Renal pelvis (tissue), 12 donors: ENCODE measurements at places on chromosomes 16 and 17. TPM values are rescaled to one million over a fixed set of nuclear protein-coding genes. Genes with fewer than 3 reads are reported as not detected.

GRCh38 chr16:68287276-68288251 lies 23.2 kb downstream of the SLC7A6OS start:
- DNase-seq = no peak

Gene KRTAP9-9
- not detected for polyA plus RNA-seq

GRCh38 chr17:17303010-17303846 lies at the start of gene NT5M:
Gene NT5M (plus strand): TSS chr17:17303373. CDS start chr17:17303551, 178 bp downstream.
- DNase-seq = peak; percentile 78

Gene TBC1D3E
- not detected for polyA plus RNA-seq

DNA sequence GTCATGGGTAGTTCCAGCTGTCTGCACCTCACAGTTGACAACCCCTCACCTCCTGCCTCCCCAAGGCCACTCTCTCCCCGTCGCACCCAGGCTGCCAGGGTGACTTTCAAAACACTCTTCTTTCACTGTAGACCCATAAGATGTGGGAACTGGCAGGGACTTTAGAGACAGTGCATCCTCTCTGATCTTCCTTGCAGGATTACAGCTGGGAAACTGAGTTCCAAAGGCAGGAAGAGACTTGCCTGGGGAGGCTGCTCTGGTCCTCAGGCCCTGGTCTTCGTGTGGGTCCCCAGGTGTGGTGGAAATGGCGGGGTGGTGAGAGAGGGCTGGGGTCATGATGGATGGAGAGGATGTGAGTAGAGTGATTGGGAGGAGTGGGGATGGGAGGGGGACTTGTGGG lies 21.9 kb upstream of the NKD1 start:
- DNase-seq = no peak

DNA sequence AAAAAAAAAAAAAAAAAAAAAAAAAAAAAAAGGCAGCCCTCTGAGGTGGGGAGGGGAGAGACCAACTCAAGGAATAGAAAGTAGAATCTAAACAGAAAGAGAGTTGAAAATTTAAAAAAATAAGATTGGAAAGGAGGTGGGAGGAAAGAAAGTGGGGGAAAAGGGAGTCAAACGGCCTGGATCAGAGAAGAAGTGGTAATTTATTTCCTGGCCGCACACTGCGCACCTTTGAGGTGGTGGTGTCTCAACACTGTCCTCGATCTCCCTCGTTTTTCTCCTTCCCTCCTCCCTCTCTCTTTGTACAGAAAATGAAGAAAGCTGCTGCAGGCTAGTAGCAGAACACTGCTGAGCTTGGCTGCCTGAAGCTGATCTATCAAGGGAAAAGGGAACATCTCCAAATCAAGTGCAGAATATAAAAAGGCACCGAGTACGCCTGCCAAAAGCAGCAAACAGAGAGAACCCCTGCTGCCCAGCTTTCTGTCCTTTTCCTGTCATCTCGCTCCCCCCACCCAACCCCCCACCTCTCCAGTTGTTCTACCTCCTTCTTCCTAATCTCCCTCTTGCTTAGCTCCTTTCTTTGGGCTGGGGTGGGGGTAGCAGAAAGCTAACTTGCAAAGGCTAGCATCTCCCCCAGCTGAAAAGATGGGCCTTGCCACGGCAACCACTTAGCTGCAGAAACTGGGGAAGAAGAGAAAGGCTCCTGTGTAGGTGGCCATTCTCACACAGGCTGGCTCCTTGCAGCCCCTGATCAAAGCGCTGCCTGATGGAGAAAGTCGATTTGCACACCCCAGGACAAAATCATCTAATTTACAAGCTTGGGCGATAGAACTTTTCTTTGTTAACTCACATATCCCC lies 22.5 kb downstream of the AXIN2 start:
- DNase-seq = no peak

Gene ARRB2
- 32.8 TPM for polyA plus RNA-seq

DNA sequence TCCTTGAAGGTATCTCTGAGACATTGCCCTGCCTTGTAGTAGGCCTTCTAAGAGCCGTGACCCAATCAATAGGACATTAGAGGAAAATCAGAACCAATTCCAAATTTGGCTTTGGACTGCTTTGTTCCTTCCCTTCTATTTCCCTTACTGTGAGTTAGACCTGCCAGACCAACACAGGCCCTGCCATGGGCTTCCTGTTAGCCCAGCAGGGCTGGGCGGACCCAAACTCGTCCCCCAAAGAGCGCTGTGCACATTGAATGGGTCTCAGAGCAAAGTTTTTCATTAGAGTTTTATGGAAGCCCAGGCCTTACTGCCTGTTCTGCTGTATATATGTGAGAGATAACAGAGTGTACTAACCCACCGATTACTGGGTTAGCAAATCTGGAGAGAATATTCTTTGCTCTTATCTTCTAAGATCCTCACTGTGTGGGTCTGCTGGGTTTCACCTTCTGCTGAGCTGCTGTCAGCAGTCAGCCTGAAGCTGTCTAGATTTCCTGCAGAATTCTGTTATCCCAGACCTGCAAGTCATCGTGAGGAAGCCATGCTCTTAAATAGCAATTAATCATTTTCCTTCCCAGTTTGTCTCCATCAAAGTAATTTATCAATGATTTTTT lies 5.7 kb downstream of the ARHGAP44 start:
- no peak for DNase-seq

Gene ARHGDIG
- polyA plus RNA-seq = 1.2 TPM

GRCh38 chr16:81627024-81627423 lies 152.1 kb upstream of the PLCG2 start:
- DNase-seq = no peak

DNA sequence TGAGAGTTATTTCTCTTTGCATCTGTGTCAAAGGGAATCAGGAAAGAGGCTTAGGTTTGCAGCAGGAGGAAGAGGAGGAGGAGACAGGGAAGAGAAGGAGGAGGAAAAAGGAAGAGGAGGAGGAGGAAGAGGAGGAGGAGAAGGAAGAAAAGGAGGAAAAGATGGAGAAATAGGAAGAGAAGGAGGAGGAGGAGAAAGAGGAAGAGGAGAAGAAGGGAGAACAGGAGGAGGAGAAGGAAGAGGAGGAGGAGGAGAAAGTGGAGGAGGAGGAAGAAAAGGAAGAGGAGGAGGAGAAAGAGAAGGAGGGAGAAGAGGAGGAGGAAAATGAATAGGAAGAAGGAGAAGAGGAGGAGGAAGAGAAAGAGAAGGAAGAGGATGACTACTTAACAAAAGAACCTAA lies 459.1 kb downstream of the GRIN2A start:
- DNase-seq = no peak

- no peak for DNase-seq
Measured at GRCh38 chr17:65359016-65359415, 202.4 kb downstream of the AXIN2 start.

DNA sequence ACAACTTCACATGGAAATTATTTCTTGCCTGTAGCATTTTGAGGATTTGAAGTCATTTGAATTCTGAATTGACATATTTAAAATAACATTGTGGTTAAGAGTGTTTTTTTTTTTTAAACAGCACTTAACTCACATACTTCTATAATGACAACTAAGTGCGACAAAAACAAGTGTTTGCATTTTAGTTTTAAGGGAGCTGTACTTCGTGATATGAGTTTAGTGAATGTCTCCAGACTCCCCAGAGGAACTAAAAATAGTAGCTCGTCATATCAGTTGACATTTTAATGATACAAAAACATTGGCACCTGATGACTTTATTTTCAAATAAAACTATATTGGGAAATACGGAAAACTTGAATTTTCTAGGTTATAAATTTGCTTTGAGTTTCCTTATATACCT lies 389.6 kb upstream of the MON1B start:
- DNase-seq = no peak

Gene ATP6V0A1
- 72.2 TPM for polyA plus RNA-seq

DNA sequence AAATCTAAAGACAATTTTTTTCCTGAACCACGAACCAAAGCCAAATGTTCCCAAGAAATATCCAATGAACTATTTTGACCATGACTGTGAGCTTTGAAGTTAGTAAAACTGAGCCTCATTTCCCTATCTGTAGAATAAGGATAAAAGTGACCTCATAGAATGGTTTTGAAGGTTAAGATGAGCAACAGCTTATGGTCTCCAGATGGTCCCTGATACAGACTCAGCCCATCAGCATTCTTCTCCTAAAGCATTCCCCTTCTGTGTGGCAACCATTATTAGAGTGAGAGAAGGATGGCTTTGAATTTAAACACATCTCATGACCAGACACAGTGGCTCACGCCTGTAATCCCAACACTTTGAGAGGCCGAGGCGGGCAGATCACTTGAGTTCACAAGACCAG lies 70.1 kb downstream of the COPRS start:
- DNase-seq = no peak

DNA sequence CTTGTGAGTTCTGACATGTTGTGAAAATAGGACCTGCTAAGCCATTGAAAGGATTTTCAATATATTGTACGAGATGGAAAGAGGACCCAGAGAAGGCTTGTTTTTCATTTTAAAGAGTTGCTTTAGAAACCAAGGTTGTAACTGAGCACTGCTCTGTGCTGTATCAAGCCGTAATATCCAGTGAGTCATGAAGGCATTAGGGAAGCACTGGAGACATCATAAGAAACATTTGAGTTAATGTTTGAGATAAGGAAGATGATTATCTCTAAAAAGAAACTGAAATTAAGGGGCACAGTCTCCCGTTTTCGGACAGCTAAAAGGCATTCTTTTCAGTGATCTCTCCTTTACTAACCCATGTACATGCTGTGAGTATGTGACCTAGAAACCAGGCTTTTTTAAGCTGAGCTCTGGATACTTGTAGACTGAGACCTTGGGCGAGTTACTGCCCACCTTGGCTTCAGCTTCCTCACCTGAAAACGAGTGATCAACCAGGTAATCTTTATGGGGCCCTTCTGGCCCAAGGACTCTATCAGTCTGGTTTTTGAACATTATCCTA lies 149.2 kb upstream of the TBX2 start:
- no peak for DNase-seq

- no peak for DNase-seq
Measured at GRCh38 chr16:51154271-51155171, 3.5 kb upstream of the SALL1 start.

- DNase-seq = no peak
Measured at GRCh38 chr17:1354030-1354429, 46.0 kb downstream of the YWHAE start.

DNA sequence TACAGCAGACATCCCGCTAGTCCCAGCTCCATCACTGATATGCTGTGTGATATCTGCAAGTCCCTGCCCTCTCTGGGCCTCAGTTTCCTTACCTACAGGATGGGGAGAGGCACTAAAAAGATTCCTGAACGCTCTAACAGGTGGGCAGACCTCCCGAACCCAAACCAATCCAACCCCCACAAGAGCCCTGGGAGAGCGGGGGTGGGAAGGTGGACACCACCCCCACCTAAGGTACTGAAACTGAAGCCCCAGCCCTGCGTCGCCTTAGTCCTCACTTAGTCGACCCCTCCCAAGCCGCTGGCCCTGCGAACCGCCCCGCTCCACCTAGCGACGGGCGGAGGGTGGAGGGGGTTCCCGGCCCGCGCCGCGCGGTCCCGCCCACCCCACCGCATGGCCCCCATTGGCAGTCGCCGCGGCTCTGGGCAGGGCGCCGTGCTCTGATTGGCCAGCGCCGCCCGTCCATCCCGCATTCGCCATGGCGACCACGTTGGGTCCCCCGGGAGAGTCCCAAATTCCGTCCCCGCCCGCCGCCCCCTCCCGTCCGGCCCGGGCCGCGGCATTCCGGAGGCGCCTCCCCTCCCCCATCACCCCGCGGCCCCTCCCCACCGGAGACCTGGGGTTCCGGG lies 578 bp downstream of the CCDC102A start:
- peak; percentile 88 for DNase-seq

DNA sequence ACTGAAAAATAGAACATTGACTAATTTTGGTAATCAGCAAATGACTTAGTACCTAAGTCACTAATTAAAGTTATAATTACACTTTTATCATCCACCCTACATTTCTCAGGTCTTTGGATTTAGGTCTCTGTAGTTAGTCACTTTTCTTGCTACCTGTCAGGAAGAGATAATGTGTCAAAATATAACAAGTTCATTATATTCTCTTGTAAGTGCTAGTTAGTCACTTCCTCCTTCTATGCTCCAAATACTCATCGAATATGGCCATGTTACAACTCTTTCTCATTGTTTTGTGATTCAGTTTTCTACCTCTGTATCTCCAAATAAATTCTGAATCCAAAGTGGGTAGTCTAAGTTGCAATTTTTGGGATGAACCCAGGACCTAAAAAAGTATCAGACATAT lies 163.5 kb upstream of the KIF2B start:
- no peak for DNase-seq

DNA sequence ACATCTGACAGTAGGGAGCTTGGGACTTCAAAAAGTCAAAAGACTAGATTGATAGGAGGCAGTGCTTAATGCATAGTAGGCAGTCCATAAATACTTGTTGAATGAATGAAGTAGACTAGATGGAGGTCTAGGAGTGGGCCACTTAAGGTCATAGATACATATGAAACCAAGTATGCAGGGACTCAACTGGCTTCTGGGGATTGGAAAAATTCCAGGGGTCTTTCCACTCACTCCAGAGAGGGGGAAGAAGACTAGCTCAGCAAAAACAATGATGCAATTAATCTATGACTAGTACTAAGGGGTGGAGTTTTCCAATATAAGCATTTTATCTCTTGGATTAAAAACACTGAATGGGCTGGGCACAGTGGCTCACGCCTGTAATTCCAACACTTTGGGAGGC lies 298.3 kb upstream of the XYLT1 start:
- no peak for DNase-seq

Gene ABCC6
- polyA plus RNA-seq = 21.2 TPM

Gene CEP112
- 16.1 TPM for polyA plus RNA-seq

DNA sequence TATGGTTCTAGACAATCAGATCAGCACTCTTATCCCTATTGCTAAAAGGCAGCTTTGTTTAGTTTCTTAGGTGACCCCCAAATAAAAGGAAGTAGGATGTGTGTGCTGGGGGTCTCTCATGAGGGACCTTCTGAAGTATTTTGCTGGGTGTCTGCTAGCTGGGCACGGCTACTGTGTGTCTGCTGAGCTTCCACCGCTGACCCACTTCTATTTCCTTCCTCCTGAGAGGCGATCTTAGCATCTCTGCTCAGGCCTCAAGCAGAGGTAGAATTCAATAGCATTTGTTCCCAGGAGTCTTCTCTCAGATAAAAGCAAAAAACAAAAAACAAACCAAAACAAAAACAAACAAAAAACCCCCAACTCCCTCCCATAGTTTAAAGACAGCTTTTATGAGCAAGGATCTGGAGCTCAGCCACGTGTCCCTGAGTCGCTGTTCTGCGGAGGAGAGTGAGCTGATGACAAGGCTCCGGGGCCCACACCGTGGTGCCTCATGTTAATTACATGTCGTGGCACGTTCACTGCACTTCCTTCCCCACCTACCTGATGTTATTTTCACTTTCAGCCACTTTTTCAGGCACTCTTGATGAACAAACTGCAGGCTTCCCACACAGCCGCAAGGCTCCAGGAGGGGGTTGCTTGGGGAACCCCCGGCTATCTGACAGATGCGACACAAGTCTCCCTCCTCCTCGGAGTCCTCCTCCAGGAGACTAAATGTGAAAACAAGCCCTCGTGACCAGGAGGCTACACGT lies 83.5 kb downstream of the MARCHF10 start:
- DNase-seq = no peak
